ENCODE measurements at places on chromosomes 4 and X. TPM values are rescaled to one million over a fixed set of nuclear protein-coding genes. Genes with fewer than 3 reads are reported as not detected.

DNA sequence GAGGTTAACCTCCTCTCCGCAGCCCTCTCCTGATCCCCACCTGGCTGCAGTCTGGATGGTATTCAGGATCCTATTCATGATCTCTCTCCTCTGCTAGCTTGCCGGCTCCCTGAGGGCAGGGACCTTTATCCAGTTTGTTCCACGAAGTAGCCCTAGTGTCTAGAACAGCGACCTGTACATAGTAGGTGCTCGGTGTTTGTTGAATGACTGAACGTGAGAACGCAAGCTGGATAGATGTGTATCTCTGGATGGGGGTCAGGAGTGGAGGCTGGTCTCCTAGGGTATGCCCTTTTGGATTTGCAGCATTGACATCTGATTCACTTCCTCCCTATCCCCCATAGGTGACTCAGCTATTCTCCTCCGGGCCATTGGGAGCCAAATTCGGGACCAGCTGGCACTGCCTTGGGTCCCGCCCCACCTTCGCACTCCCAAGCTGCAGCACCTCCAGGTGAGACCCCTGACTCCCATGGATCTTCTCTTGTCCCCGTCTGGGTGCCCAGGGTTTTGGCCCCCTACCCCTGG is 7.3 kb downstream of the CCDC22 start:
- no peak overlapping the region for H3K27ac ChIP-seq
- peaks cover 3% of the 10 kb centered on the region for H3K36me3 ChIP-seq
- DNase-seq: no peak
- H3K4me3 ChIP-seq: no peak overlapping the region
- H3K27me3 ChIP-seq: no peaks in the 10 kb centered on the region
- H3K4me1 ChIP-seq: no peaks in the 10 kb centered on the region

DNA sequence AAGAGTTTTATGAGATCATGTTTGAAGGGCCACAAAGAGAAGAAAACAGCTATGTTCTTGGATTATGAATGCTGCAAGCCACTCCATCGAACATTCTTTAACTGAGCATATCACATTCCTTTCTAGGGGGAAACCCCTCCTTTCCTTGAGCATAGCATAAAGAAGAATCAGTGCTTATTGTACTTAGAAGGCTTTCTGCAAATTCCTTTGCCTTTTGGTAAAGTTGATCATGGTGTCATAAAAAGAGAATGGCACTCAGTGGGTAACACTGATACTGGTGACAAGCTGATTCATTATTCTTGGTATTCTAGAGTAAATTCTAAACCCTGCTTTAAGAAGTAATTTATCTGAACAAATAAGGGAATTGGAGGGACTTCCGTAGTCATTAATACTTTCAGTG is 88.5 kb upstream of the GPR34 start:
- no peak overlapping the region for H3K27ac ChIP-seq
- H3K4me1 ChIP-seq: peaks cover 11% of the 10 kb centered on the region
- H3K27me3 ChIP-seq: no peaks in the 10 kb centered on the region
- H3K36me3 ChIP-seq: peaks cover 10% of the 10 kb centered on the region
- H3K4me3 ChIP-seq: no peak overlapping the region

DNA sequence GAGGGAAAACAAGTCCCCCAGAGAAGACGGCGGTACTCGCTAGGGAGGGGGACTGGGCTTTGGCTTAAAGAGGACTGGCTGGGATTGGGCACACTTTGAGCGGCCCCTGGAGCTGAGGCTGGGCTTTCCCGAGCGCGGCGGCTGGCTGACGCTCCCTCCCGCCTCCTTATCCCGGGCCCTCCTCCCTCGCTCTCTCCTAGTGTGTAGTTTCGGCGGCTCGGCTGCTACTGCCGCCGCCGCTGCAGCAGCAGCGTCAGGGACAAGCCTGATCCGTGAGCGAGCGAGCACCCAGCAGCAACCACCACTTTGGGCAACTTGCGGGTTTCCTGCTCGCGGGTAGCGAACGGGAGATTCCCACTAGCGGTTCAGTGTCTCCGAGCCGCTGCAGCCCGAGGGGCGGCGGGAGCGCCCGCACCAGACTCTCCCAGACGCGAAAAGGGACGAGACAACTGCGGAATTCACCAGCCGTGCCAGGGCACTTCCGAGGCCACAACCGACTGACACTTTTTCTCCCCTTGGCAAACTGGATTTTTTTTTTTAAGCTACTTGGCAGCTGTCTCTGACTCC is 632 bp upstream of the PCDH7 start:
- peaks cover 3% of the 10 kb centered on the region for H3K36me3 ChIP-seq
- peak overlapping the region; percentile 92 for H3K4me3 ChIP-seq
- DNase-seq: peak; percentile 50
- peak overlapping the region; percentile 72 for H3K27ac ChIP-seq
- peaks cover 53% of the 10 kb centered on the region for H3K4me1 ChIP-seq

GRCh38 chrX:68433155-68433980 is at the start of gene OPHN1:
Gene OPHN1 (minus strand): TSS chrX:68433495. CDS start chrX:68433020, 475 bp downstream.
- no peaks in the 10 kb centered on the region for H3K27me3 ChIP-seq
- H3K27ac ChIP-seq: peak within 1 kb of the TSS; percentile 67
- DNase-seq: peak; percentile 39
- H3K4me1 ChIP-seq: peaks cover 16% of the 10 kb centered on the region

DNA sequence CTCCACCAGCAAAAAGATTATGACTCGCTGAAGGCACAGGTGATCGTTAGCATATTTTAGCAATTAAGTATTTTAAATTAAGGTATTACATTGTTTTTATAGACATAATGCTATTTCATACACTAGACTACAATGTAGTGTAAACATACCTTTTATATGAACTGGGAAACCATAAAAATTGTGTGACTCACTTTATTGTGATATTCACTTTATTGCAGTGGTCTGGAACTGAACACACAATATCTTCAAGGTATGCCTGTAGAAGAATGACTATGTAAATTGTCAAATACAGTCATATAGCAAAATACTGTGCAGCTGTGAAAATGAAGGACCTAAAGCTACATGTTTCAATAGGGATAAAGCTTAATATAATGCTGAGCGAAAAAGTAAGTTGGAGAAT is 26.6 kb upstream of the MAML3 start:
- H3K4me3 ChIP-seq: no peak overlapping the region
- no peaks in the 10 kb centered on the region for H3K4me1 ChIP-seq
- H3K27me3 ChIP-seq: no peaks in the 10 kb centered on the region
- no peaks in the 10 kb centered on the region for H3K36me3 ChIP-seq

DNA sequence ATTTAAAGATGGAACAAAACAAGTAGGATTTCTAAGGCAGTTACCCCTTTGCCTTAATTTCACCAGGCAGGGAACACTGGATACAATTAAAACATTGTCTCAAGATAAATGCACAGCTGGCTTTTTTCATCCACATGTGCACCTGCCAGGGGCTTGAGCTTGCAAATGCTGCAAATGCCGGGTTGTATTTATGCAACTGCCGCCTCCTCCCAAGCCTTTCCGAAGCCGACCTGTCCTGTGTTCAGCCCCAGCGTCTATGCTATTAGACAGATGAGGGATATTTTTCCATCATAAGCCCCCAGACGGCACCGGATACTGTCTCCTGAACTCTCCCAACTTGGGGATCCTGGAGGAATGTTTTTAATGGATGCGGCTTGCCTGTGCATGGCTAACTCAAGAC is 251.6 kb downstream of the CRLF2 start:
- H3K27me3 ChIP-seq: peaks cover 46% of the 10 kb centered on the region
- peaks cover 18% of the 10 kb centered on the region for H3K4me1 ChIP-seq
- H3K36me3 ChIP-seq: no peaks in the 10 kb centered on the region
- no peak for DNase-seq

DNA sequence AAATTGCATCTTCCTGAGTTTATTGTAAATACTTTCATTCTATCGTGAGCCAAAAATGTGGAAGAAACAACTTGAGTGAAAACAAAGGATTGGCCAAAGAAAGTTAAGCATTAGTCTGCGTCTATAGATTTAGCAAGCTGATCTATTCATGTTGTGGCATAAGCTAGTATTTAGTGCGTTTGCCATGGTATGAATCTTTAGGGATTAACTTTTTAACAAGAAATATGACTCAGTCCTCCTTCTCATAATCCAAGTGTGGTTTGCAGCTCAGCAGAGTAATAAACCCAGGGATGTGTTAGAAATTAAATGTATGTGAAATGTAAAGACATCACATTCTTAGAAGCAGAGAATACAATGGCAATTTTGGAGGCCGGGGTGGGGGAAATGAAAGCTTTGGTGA is 1110.9 kb downstream of the NLGN4X start:
- no peaks in the 10 kb centered on the region for H3K36me3 ChIP-seq
- H3K4me1 ChIP-seq: no peaks in the 10 kb centered on the region
- H3K27ac ChIP-seq: no peak overlapping the region
- no peaks in the 10 kb centered on the region for H3K27me3 ChIP-seq
- no peak for DNase-seq

DNA sequence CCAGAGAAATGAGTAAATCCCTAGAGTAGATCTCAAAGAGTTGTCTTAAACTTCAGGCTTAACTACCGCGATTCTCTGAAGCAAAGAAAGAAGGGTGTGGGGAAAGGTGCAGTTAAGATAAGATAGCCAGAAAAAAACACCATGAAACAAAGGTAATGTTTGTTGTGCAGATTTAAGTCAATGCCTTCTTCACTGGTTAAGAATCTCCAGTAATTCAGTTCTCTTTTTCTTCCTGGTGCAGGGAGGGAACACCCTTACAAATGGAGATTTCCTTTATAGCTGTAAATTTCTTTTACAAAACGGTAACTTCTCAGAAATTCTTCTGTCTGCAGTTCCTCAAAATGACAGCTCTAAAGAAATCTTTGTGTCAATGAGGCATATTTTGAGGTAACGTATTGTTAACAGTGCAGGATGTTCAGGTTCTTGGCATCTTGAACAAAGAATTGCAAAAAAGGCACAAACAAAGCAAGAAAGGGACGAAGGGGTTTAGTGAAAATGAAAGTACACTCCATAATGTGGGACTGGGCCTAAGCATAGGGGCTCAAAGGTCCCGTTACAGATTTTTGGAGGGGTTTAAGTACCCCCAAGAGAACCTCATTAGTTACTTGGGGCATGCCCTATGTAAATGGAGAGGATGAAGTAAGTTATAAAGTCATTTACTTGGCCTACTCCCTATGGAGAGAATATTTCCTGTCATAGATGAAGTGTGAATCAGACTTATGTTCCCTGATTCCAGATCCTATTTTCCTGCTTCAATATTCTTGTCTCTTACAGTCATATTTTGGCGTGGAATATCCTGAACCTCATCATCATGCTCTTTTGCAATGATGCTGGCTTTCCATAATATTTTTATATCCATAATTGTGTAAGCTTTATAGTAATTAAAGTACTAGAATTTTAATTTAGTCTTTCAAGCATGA is 492.0 kb downstream of the PCDH11X start:
- H3K36me3 ChIP-seq: no peaks in the 10 kb centered on the region
- H3K4me1 ChIP-seq: peaks cover 9% of the 10 kb centered on the region
- H3K4me3 ChIP-seq: no peak overlapping the region
- DNase-seq: no peak
- H3K27me3 ChIP-seq: no peaks in the 10 kb centered on the region

DNA sequence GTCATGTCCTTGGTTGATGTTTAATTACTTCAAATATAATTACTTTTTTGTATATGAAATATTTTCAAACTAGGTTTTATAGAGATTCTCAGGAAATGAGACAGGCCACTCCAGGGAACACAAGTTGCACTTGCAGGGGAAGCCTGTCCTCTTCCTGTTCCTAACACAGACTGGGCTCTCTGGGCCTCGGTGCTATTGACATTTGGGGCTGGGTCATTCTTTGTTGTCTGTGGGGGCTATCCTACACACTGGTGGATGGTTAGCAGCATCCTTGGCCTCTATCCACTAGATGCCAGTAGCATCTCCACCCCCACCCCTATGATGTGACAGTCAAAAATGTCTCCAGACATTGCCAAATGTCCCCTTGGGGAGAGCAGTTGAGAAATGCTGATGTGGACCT is 49.3 kb upstream of the MAP3K15 start:
- DNase-seq: no peak
- no peak overlapping the region for H3K4me3 ChIP-seq
- H3K27ac ChIP-seq: no peak overlapping the region

DNA sequence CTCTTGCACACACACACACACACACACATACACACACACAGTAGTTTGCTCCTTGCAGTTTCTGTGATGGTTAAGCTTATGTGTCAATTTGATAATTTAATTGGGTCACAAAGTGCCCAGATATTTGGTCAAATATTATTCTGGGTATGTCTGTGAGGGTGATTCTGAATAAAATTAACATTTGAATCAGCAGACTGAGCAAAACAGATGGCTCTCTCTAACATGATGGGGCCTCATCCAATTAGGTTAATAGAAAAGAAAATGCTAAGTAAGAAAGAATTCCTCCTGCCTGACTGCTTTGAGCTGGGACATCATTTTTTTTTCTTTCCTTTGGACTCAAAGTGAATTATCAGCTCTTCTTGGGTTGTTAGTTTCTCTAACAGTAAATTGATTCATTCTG is 191.2 kb upstream of the INTU start:
- DNase-seq: no peak
- H3K4me3 ChIP-seq: no peak overlapping the region
- H3K27me3 ChIP-seq: no peaks in the 10 kb centered on the region
- H3K36me3 ChIP-seq: no peaks in the 10 kb centered on the region
- peaks cover 7% of the 10 kb centered on the region for H3K4me1 ChIP-seq
- H3K27ac ChIP-seq: no peak overlapping the region

DNA sequence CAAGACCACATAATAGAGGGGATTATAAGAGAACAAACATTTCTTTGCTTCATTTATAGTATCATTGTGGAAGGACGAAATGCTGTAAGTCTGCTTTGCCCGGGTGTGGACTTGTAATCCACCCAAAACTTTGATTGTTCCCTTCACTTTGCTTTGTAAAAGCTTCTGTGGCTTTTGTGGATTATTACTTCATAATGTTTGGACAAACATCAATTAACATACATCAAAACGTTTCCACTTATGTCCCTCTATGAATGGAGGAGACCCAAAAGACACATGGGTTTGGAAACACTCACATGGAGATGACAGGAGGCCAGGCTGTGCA is 415.4 kb downstream of the SPRY1 start:
- no peak for DNase-seq
- H3K27me3 ChIP-seq: no peaks in the 10 kb centered on the region
- H3K4me3 ChIP-seq: no peak overlapping the region
- H3K4me1 ChIP-seq: peaks cover 20% of the 10 kb centered on the region

DNA sequence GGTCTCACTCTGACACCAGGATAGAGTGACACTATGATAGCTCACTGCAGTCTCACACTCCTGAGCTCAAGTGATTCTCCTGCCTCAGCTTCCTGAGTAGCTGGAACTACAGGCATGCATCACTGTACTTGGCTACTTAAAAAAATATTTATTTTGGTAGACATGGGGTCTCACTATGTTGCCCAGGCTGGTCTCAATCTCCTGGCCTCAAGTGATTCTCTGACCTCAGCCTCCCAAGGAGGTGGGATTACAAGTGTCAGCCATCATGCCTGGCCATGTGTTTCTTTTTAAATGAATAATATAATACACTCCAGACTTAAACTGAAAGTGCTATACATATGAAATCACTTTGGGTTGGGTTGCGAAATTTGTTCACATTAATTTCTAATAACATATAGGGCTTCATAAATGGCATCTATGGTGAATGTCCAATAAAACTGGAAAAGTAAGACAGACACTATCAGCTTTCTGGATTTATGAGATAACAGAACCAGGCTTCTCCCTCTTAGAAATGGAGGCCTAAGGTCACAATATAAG is 48.0 kb downstream of the SEC24D start:
- no peak overlapping the region for H3K4me3 ChIP-seq
- H3K36me3 ChIP-seq: peaks cover 13% of the 10 kb centered on the region
- no peak for DNase-seq
- no peaks in the 10 kb centered on the region for H3K4me1 ChIP-seq
- H3K27me3 ChIP-seq: no peaks in the 10 kb centered on the region

The S100G gene
- not detected for total RNA-seq

The FAT4 gene
- 26.6 TPM for total RNA-seq

The CFAP299 gene
- total RNA-seq: not detected

The FGD1 gene
- total RNA-seq: 34.0 TPM

The PAGE4 gene
- not detected for total RNA-seq

The FGG gene
- total RNA-seq: not detected

The CSAG1 gene
- not detected for total RNA-seq

The TMSB15A gene
- total RNA-seq: 233 TPM
